Fibroblast of the aortic adventitia (primary cell): ENCODE measurements at places on chromosomes 5 and 9. TPM values are rescaled to one million over a fixed set of nuclear protein-coding genes. Genes with fewer than 3 reads are reported as not detected.

PFN3 gene
- total RNA-seq: not detected in 2 replicates

SERF1A gene
- 5.2 and 13.7 TPM in 2 replicates for total RNA-seq

GIN1 gene
- 11.0 and 14.4 TPM in 2 replicates for total RNA-seq

PTPA gene
- 48.2 and 91.5 TPM in 2 replicates for total RNA-seq

NR2F1 gene
- total RNA-seq: 8.0 and 20.5 TPM in 2 replicates

GLRX gene
- 13.3 and 31.6 TPM in 2 replicates for total RNA-seq

HABP4 gene
- 16.7 and 27.6 TPM in 2 replicates for total RNA-seq

- DNase-seq: no peak
Measured at GRCh38 chr5:124477062-124477461, 269.4 kb downstream of the ZNF608 start.

- DNase-seq: peak; percentile 57
Measured at GRCh38 chr5:65059681-65060598, 291.2 kb downstream of the CWC27 start.

DNA sequence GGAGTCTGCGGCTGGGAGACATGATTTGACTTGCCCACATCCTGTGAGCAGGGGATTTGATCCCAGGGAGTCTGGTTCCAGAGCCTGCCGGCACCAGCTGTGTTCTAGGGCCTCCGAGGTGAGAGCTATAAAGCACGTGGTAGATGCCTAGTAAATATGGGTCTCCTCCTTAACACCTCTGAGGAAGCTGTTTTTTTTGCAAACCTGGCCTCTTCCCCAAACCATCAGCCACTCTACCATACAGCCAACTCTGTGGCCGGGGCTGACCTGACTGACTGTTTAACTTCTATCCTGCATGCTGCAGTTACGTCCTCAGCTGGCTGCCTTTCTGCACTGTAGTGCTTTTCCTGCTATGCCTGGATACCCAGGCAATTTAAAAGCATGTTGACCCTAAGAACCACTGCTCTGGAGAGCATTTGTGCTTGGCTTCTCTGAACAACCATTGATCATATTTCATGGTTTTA, 220.5 kb downstream of the SLIT3 start:
- no peak for DNase-seq

DNA sequence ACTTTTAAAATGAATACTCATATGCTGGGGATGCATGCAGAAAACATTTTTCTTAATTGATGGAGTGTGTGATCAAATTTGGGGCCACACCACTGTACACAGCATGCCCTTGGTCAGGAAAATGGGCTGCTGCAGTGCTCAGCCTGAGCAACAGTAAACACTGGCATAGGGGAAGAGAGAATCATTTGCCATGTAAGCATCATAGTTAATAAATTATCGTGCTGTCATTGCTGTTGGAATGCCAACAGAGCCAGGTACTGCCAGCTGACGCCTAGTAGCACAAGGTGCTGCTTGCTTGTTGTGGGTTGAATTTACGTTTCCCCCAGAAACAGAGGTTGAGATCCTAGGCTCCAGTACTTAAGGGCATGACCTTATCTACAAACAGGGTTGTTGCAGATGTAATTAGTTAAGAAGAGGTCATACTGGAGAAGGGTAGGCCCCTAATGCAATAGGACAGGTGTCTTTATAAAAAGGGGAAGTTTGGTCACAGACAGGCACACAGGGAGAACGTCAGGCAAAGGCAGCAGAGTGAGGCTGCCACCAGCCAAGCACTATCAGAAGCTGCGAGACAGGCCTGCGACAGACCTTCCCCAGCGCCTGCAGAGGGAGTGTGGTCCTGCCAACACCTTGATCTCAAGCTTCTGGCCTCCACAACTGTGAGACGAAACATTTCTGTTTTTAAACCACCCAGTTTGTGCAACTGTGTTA, 25.3 kb downstream of the DAP start:
- DNase-seq: no peak

- DNase-seq: peak; percentile 70
Measured at GRCh38 chr5:73218552-73219171, 45.7 kb downstream of the TMEM174 start.

DNA sequence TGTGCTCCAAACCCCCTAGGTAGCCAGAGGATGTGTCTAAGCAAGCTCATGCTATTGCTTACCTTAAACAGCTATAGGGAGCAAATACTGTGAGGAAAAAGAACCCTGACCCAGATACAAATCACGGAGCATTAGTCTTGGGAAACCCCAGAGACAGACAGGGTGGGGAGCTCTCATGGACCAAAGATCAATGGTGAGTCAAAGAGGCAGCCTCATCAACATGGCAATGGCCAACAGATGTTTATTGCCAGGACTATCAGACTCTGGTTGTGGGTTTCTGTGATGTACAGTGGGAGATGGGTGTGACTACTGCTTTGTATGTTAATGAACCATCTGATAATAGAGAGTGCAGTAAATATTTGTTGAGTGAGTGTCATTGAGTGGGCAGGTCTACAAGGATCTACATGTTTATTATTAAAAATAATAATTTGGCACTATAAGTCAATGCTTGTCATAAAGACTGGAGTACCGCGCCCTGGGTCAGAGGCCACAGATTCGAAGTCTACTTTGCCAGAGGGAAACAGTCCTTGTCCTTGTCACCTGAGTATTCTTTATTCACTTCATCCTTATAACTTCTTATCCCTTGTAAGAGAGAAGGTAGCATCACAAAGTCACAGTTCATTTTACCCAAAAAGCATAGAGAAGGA, 56.5 kb upstream of the RAI14 start:
- DNase-seq: peak; percentile 52

- no peak for DNase-seq
Measured at GRCh38 chr9:81521892-81522291, 167.5 kb downstream of the TLE1 start.

- DNase-seq: peak; percentile 70
Measured at GRCh38 chr9:88173378-88173999, 35.2 kb upstream of the SPATA31C2 start.

DNA sequence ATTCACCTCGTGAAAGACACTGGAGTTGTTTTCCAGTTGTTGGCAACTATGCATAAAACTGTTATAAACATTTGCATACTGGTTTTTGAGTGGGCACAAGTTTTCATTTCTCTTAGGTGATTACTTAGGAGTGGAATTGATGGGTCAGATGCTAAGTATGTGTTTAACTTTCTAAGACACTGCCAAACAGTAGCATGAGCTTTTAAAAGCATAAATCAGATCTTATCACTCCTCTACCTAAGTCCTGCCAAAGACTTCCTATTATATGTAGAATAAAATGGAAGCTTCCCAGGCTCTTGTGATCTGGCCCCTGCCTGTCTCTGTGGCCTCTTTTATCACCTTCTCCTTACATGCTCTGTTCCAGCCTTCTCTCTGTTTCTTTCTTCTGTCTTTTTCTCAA, 72.6 kb downstream of the SH3RF2 start:
- DNase-seq: no peak

GRCh38 chr9:33234511-33235467, 5.2 kb upstream of the SPINK4 start:
- DNase-seq: peak; percentile 37

- no peak for DNase-seq
Measured at GRCh38 chr5:113935453-113935852, 422.0 kb downstream of the YTHDC2 start.

DNA sequence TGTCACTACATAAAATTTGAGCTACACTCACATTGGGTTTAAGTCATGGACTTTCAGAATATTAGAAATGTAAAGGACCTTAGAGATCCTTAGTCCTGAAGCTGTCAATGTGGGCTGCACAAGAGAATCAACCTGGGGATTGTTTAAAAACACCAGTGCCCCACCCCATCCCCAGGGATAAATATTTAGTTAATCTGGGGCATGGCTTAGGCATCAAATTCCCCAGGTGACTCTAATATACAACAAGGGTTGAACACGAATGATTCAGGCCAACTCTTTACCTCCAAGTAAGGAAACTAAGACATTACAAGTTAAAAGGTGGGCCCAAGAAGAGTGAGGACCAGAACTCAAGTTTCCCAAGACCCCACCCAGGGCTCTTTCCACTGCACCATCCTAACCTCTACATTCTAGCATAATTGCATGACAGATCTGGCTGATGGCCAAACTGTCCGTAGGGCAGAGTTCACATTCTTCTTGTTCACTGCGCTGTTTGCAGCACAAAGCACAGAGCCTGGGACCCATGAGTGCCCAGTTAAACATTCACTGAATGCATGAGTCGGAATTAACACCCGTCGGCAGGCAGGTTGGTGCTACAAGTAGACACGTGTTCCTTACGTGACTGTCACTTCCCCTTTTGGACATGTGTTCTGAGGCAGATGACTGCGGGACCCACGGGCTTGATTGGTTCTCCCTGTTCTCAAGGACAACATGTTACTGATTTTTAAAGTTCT, 25.2 kb downstream of the CYFIP2 start:
- DNase-seq: no peak

DNA sequence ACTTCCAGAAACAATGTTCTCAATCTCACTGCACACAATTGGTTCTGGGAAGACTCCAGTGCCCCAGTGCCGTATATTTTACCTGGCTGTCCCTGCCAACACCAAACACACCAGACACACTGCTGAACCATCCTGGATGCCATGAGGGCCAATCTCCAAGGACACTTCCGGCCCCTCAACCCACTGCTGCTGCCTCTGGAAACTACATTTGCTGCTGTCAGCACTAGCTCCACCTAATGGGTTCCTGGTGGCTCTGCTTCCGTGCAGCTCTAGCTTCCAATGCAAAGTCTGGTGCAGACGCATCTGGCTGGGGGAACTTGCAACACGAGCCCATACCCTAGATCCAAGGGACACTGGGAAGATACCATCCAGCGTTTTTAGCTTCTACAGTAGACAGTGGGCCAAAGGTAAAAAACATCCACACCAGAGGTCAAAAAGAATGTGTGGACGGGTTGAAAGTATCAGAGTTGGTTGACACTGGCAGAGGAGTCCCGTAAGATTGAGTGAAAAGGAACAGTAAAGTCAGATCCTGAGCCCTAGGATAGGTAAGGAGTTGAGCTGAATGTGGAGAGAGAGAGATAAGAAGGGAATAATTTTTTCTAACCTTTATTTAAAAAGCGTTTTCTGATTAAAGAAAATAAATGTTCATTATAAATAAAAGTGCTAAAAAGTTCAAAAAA, 99.7 kb upstream of the KIF2A start:
- DNase-seq: no peak

GRCh38 chr9:116674210-116674980, 12.7 kb upstream of the TRIM32 start:
- DNase-seq: no peak

GRCh38 chr5:149561848-149562247, 10.6 kb upstream of the CSNK1A1 start:
- peak; percentile 97 for DNase-seq

DNA sequence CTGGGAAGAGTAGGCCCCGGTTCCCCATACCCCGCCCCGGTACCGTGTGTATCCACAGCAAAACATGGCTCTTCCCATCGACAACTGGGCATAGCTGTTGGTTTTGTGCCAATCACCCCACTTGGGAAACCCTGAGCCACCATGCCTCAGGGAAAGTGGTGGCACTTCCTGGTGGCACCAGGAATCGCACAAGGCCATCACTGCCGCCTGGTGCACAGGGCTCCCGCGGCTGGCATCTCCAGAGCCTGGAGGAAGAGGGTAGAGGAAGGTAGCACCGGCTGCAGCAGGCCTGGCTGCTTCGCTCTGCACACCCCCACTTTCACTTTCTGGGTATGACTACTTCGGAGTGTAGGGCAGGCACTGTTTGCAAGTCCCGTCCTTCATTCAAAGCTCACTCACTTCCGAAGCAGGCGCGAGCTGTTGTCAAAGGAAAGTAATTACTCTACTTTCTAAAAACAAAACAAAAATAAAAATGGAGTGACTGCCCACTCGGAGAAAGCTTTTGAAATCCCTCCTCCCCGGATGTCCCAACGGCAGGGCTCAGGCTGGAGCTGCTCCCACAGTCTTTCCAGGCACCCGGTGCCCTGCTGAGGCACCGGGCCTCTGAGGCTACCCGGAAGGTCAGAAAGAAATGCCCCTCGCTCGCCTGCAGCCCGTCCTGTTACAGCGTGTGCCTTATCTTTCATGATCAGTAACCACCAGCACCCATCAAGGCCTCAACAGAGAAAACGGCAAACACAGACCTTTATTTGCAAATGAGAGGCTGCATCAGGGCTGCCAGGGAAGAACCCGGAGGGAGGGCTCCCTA, 2.0 kb downstream of the BRD3 start:
- peak; percentile 52 for DNase-seq

DNA sequence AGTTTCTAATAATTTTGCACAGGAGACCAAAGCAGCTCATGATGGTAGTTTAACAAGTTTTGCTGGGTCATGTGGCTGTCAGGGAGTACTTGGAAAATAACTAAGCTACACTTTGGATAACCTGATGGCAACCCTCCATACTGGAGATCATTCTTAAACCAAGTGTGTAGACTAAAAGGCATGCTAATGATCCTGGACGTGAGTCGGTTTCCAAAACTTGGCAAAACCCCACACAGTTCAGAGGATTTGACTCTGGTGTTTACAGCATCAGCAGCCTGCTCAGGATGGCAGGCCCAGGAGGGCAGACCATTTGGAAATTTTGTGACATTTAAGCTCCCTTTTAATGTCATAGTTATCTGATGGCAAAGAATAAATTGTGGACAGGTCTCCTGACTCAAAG, 196.5 kb upstream of the EFNA5 start:
- DNase-seq: peak; percentile 16

GRCh38 chr9:130930804-130931349, 8.2 kb downstream of the FIBCD1 start:
- no peak for DNase-seq

GRCh38 chr9:95509851-95510708, 6.7 kb downstream of the PTCH1 start:
- DNase-seq: no peak

DNA sequence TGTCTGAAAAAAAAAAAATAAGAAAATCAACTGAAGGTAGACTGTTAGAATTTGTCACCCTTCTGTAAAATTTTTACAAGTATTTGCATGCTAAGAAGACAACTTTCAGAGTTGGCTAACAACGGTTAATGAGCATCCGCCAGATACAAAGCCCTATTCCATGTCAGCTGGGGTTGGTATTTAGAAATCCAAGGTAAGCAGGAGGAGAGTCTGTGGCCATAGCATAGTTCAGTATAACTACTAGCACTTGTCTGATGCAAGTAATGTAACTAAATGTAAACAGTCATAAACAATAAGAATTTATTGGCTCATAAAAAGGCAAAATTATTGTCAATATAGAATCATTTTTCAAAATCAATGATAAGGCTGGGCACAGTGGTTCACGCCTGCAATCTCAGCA, 45.7 kb upstream of the KDM4C start:
- no peak for DNase-seq

- peak; percentile 70 for DNase-seq
Measured at GRCh38 chr9:110821064-110821463, 152.5 kb downstream of the MUSK start.

GRCh38 chr5:87074072-87074471, 193.6 kb upstream of the RASA1 start:
- DNase-seq: no peak

GRCh38 chr5:120895660-120896059, 431.6 kb downstream of the PRR16 start:
- no peak for DNase-seq

GRCh38 chr5:68641211-68641610, 425.7 kb downstream of the PIK3R1 start:
- no peak for DNase-seq
